ENCODE measurements at places on chromosomes 11 and 22.

DNA sequence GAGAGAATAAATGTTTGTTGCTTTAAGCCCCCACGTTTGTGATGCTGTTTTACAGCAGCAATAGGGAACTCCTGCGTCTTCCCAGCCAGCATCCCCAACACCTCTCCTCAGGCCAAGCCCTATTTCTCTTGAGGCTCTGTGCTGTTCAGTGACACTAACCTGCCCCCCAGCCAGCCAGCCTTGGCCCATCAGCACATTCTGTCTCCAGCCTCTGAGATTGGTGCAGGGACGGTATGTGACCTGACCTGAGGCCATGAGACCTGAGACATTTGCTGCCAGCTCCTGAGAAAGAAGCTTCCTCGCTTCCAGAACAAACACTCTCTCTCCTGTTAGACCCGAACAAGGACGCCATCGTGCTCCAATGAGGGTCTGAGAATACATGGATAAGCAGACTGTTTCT is 38.5 kb upstream of the SLC35C1 start:
- no peak for DNase-seq

- DNase-seq: no peak
These were observed 14.2 kb downstream of the DTX4 start for GRCh38 chr11:59186130-59186594.

- no peak for DNase-seq
These were observed 1.4 kb upstream of the CELSR1 start for GRCh38 chr22:46538814-46539160.

- no peak for DNase-seq
These were observed 12.7 kb upstream of the IL2RB start for GRCh38 chr22:37162221-37163095.

DNA sequence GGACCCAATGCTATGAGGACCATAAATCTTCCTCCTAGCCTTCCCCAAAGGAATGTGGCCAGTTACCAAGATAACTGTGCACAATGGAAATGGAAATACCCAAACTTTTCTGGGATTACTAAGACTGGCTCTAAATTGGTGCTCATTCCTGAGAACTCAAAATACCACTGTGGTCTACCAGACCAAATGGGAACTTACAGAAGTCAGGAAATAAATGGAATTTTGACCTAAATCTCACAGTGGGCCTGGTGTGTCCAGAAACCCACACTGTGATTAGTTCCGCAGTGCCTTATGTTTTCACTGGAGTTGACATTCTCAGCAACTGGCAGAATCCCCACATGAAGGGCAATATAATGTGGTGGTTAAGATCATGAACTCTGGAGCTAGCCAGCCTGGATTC is 99.4 kb upstream of the ZC3H12C start:
- DNase-seq: no peak

- DNase-seq: no peak
These were observed 22.1 kb downstream of the GGTLC2 start for GRCh38 chr22:22666307-22667091.

GRCh38 chr22:22400964-22401363 is 107.6 kb downstream of the ZNF280B start:
- DNase-seq: no peak

GRCh38 chr11:66912911-66913310 is 45.3 kb downstream of the PC start:
- DNase-seq: no peak

DNA sequence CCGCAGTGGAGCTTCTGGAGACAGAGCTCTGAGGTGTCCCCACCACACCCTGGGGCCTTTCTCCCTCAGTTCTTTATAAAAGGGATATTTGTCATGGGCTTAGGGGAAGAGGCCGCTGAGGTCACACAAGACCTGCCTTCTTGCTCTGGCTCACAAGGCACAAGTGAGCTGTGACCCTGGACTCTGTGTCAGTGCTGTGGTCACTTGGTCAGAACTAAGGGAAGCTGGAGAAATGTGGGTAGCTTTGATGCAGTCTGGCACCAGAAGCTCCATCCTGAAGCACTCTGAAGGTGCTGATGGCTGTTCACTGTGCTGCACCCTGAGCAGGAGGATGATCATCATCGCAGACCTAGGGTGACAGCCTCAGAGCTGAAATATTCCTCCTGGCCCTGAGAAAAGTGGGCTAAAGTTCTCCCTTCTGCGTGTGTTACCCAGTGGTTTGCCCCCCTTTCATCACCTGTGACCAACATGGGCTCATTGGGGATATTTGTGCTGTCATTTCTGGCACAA is 28.1 kb upstream of the VPREB1 start:
- DNase-seq: no peak

- no peak for DNase-seq
These were observed 279.3 kb upstream of the TENM4 start for GRCh38 chr11:79720115-79720514.

- no peak for DNase-seq
These were observed 377.6 kb downstream of the CADM1 start for GRCh38 chr11:115126515-115127208.

DNA sequence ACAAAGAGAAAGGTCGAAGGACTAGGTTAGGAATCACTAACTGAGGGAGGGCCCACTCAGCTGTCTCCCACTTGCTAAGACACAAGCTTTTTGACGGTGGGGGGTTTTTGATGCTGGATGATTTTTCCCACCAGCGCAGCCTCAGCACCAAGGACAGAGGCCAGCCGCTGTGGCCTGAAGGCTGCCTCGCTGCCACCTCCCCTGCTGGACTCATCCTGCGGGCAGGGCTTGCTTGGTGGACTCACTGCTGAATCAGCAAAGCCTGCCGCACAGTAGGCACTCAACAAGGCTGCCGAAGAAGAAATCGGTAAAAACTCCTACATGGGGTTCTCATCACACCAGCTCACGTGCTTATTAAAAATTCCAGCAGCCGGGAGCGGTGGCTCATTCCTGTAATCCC is 2.6 kb downstream of the ALG12 start:
- no peak for DNase-seq

DNA sequence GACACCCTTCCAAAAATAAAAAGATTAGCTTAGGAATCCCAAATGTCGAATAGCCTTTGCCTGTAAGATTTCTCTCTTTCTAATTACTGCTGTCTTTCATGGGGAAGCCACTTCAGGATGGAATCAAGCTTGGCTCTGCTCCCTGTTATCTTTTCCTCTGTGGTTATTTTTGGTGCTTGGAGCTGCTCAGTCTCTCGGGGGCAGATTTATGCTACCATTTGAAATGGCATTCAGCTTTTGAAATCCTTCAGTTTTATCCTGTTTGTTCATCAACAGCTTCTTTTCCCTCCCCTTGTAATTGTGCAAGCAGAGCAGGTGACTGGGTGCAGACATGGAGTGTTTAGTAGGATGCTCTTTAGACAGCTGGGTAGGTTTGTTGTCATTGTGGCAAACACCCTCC is 111.0 kb downstream of the DBX1 start:
- no peak for DNase-seq
